Stimulated activated CD4-positive, alpha-beta T cell treated with anti-CD3 and anti-CD28 coated beads, Interleukin-4, amount 100 ng/mL, for 48 hours (primary cell): ENCODE measurements at places on chromosomes 11 and 22.

DNA sequence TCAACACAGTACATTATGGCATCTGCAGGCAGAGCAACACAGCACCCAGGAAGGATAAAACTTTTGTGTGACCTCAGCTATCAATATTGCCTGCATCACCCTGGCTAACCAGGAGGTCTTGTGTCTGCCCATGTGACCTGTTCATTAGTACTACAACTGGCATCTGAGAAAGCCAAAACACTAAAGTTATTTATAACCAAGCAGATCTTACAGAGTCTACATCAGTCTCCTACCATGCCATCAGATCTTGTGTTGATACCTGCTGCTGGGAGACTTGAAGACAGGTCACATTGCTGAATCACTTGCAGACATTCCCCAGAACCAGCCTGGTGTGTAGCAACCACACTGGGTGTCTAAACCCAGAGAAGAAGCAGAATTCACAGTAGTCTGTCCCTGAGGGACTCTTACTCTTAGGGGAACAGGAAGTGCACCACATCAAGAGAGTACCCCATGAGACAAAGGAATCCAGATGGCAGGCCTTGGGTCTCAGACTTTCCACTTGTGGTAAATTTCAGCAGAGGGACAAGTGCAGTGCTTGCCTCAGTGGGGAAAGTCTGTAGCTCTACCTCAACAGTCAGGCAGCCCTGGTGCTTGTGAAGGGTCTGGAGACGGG is 7.0 kb downstream of the OR9G1 start:
- DNase-seq, result no peak

GRCh38 chr11:86873573-86874083 is 73.3 kb downstream of the PRSS23 start:
- no peak for DNase-seq

GRCh38 chr11:31060880-31061279 is 308.7 kb downstream of the DCDC1 start:
- DNase-seq, result no peak

DNA sequence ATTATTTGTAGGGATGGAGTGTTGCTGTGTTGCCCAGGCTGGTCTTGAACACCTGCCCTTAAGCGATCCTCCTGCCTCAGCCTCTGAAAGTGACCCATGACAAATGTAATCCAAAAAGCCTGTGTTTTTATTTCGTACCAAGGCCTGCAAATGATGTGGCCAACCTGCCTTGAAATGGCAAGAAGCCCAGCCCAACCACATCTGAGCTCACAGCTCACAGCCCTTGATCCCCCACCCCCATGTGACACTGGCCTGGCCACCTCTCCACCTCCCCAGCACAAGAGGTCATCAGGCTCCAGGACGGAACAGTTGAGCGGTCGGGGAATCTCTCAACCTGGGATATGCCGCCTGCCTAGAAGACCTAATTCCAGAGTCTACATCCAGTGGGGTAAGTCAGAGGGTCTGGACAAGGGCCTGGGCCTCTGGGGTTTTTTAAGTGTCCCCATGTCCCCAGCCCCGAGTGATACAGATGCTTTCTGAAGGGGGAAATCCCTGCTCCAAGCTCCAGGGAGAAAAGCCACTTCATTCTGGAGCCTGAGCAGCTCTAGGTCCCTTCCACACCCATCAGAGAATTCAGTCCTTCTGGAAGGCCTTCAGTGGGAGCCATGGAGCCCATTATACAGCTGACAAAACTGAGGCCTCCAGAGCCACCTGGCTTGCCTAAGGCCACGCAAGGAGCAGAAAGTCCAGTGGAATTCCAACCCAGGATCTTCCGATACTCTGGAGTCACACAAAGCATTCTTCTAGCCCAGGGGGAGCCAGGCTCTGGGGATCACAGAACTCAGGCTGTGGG is 70.7 kb downstream of the MN1 start:
- DNase-seq, result no peak

DNA sequence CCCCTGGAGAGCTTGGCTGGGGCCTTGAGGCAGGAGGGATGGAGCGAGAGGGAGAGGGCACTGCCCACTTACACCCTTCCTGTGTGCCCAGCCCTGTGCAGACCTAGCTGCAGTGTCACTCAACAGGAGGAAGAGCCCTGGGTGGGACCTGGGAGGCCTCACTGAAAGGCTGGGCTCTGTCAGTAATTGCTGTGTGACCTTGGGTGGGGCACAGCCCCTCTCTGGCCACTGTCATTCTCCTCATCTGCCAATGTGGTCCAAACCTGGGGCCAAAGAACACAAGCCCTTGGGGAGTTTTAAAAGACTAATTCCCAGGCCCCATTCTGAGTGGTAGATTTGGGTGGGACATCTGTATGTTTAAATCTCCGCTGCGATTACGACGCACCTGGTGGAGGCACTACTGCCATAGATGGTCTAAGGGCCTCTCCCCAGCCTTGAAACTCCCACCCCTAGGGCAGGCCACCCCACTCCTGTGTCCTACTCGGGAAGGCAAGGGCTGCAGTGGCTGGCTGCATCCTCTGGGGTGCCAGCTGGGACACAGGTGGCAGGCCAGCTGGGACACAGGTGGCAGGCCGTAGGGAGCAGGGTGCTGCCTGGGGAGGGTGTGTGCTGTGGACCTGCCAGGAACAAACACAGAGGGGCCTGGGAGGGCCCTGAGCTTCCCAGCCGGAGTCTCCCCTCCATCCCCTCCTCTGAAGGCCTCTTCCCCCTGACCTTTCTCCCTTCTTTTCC is 12.3 kb upstream of the SOX10 start:
- no peak for DNase-seq

- DNase-seq, result no peak
Measured at GRCh38 chr11:19209617-19210370, 8.0 kb upstream of the CSRP3 start.

DNA sequence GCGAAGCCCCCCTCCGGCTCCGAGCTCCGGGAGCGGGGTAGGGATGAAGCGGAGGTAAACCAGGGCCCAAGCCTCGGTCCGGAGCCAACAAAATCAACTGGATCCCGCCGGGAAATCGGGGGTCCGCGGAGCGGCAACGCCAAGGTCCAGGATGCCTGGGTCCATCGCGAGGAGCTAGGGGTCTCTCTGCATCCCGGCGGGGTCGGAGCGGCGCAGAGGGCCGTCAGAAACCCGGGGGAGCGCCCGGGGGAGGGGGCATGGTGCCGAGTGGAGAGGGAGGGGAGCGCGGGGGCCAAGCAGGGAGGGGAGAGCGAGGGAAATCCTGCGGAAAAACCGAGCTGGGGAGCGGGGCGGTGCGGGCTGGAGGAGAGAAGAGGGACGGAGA is 51.8 kb downstream of the SLC22A12 start:
- DNase-seq, result no peak

DNA sequence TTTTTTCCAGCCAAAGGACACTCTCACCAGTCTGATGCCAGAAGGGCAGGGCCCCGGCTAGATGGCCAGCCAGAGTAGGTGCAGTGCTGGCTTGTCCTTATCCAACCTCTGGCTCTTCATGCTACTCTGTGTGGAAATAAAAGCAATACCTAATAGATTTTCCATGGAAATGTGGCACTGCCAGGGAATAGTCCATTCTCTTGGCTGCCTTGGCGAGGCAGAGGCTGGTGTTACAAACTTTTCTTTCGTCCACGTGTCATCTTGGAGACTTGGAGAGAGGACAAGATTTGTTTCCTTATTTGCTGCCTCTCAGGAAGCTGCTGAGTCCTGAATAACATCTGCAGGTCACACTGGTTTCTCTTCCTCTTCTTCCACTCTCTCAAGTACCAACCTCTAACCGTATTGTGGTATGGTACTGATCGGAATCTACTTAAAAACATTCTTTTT is 17.2 kb upstream of the C1QTNF4 start:
- no peak for DNase-seq

DNA sequence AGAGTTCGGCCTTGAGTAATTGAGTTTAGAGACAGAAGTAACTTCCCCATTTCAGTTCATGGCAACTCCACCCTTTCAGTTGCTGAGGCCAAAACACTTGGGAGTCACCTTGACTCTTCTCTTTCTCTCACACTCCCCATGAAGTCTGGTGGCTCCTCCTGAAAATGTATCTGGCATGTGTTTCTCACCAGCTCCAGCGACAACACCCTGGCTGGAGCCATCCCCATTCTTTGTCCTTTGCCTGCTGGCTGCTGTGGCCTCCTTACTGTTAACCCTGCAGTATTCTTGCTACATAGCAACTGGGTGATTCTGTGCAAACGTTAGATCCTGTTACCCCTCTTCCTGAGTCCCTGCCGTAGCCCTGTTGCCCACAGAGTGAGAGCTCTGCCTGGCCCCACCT is 23.8 kb downstream of the SLC6A5 start:
- no peak for DNase-seq

GRCh38 chr22:19118329-19118880 is 3.8 kb downstream of the DGCR2 start:
- no peak for DNase-seq

- no peak for DNase-seq
Measured at GRCh38 chr22:32897400-32897799, 95.9 kb downstream of the TIMP3 start.

DNA sequence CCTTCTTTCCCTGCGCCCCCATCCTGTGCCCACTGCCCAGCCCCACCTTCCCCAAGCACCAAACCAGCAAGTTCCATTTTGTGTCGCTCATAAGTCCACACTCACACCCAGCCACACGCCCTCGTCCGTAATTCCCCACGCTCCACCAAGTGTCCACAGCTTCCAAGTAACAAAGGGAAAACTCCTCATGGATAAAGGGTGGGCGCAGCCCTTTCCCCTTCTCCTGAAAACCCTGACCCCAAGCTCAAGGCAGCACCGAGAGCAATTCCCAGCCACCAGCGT is 458 bp downstream of the FXYD6 start:
- DNase-seq, result no peak

- DNase-seq, result no peak
Measured at GRCh38 chr22:43376765-43377547, 33.8 kb upstream of the SCUBE1 start.

GRCh38 chr22:24775769-24776492 is 1.4 kb upstream of the PIWIL3 start:
- no peak for DNase-seq

DNA sequence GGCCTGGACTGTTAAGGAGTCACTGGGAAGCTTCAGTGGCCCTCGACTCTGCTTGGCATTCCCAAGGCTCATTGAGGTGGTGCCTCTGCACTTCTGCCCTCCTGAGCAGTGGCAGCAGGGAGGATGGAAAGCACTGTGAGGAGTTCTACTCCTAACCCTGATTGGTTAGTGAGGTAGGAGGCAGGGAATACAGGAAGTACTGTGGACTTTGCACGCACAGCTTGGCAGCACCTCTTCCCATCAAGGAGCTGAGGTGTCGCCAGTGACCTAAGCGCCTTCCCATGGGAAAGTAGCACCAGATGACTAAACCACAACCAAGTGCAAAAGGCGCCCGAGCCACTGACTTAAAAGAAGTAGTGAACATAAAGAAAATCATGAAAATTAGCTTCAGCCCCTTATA is 152.5 kb upstream of the CADM1 start:
- no peak for DNase-seq

DNA sequence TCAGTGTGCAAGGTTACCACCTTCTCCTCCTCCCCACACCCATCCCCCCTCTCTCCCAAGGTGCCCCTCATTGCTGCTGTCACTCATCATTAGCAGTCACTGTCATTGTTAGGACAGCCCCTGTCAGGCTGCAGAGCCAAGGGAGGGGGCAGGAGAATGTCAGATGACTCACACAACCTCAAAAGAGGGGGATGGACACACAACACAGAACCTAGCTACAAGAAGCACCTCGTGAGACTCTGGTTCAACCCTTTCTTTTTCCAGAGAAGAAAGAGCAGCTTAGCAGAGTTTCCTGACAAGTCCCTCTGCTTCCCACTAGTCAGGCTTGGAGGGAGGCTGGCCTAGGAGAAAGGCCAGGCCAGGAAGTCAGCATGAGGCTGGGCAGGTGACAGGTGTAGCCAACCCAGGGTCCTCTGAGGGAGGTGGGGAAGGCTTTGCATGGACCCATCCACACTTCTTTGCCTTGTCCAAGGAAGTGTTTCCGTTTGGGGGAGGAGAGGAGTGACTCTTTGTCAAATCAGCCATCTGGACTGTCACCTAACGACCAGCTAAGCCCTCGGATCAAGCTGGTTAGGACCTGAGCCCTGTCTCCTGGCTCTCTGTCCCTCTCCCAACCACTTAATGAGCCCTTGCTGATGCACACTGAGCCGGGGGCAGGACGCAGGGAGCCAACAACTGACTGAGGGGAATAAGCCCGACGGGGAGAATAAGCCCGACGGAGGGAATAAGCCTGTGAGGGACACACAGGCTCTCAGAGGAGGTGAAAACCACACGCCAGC is 18.3 kb downstream of the ADORA2A start:
- no peak for DNase-seq

GRCh38 chr11:72136684-72137262 is 1.2 kb downstream of the FOLR3 start:
- no peak for DNase-seq

GRCh38 chr11:19829109-19829837 is 116.6 kb downstream of the NAV2 start:
- DNase-seq, result no peak

- DNase-seq, result no peak
Measured at GRCh38 chr11:46916286-46917108, 1.9 kb downstream of the LRP4 start.

DNA sequence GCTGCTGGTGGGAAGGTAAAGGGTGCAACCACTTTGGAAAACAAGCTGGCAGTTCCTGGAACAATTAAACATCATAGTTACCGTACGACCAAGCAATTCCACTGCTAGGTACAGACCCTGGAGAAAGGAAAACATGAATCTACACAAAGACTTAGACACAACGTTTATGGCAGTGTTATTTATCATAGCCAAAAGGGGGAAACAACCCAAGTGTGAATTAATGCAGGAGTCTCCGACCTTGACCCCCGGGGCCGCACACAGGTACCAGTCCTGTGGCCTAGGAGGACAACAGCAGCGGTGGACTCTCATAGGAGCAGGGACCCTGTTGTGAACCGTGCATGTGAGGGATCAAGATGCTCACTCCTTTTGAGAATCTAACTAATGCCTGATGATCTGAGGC is 22.5 kb downstream of the PRDM10 start:
- no peak for DNase-seq

GRCh38 chr11:35250621-35251020 is 111.7 kb downstream of the CD44 start:
- DNase-seq, result no peak

DNA sequence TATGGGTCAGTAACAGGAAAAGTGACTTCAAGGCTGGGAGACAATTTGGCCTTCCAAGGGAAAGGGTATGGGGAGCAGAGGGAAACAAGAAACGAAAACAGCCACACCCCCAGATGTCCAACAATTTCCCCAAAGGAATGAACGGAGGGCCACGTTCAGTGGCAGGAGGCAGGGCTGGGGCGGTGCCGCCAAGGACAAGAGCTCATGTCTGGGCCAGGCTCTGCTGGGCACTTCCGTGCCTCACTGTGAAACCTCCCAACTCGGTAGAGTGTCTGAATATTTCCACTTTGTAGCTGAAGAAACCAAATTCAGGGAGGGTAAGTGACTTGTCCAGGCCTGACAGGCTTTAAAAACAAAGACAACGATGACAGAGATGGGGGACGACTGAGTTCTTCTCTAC is 11.9 kb downstream of the IFT27 start:
- no peak for DNase-seq

DNA sequence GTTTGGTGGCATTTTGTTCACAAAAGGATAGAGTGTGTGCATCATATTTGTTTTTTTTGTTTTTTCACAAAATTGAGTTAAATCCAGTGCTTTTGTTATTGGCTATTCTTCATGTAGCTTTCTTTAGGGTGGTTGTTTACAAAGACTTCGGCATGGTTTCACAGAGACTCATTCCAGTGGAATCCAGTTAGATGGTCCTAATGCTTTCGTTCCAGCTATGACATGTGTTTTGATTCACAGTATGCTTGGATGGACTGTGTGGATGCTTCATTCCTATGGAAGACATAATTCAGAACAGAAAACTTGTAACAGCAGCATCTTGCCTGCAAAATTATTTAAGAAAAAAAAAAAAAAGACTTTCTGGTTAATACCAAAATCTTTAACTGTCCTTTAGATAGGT is 97.9 kb downstream of the PDHX start:
- DNase-seq, result no peak
